CD4-positive, alpha-beta T cell (primary cell): ENCODE measurements at places on chromosomes 6 and 20. TPM values are rescaled to one million over a fixed set of nuclear protein-coding genes. Genes with fewer than 3 reads are reported as not detected.
A peak's percentile ranks its signal among the peaks of the same experiment; 100 is the strongest.

The BMP7 gene
- total RNA-seq, result not detected

The DYNLT2 gene
- total RNA-seq, result 4.3 TPM

The PRSS16 gene
- total RNA-seq, result 0.98 TPM

The HAO1 gene
- total RNA-seq, result not detected

The NR2E1 gene
- total RNA-seq, result not detected

The LY6G5C gene
- total RNA-seq, result 0.49 TPM

The SOD2 gene
- total RNA-seq, result 182 TPM

The GTSF1L gene
- total RNA-seq, result not detected

The NFS1 gene
- total RNA-seq, result 10.6 TPM

The ATG5 gene
- total RNA-seq, result 19.4 TPM

DNA sequence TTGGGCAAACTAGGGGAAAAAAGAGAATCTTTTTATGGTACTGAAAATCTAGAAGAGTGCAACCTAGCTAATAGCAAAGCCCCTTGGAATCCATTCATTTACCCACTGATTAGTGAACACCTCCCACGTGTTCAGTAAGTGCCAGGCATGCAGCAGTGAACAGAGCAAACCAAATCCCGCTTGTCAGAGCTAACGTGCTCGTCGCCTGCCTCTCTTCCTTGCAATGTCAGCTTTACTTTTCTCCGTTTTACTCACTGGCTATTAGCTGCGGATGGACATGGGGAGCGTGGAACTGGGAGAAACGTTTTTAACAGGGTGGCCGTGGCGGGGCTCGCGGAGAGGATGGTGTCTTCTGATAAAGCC is 120.4 kb downstream of the SYNDIG1 start:
- DNase-seq, result no peak

- no peak for DNase-seq
Observed at GRCh38 chr6:3022765-3023662, 23.3 kb downstream of the NQO2 start.

GRCh38 chr6:54579011-54579410 is 267.6 kb upstream of the FAM83B start:
- DNase-seq, result no peak

- no peak for DNase-seq
Observed at GRCh38 chr6:136415351-136416007, 125.8 kb upstream of the BCLAF1 start.

DNA sequence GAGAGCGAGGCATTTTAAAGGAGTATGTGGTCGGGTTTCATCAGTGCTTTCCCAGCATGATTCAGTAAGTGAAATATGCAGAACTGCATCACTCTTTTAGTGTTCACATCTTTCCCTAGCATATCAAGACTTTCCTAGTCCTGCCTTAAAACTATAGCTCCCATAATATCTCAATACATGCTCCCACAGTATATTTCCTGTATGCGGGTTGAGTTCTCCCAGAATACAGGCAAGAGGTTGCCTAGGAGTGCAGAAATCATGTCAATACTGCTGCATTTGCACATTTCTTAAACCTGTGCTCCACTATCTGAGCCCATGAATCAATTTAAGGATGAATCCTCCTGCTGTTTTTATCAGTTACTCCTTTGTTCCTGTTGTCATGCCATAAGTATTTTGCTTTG is 386.6 kb upstream of the SLC35B3 start:
- DNase-seq, result no peak

DNA sequence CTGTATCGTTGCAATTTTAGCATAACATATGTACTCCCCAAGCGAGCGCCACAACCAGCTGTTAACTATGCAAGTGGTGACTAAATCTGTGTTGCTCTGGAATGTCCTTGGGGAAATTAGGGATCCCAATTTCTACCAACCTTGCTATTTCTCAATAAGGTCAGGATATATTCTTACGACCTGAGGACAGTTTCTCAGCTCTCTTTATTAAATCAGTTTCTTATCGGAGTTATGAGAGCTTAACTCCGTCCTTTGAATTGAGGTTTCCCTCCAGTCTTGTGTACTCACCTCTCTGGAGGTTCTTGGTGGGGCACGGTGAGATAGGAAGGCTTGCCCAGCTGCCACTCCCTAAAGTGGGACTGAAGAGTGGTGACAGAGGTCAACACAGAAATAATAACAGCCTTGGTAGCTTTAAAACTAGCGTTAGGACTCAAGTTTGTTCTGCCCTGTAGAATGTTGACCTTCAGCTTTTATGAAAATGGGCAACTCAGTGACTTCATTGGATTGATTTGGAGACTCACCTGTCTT is 694 bp downstream of the MRPS18B start:
- DNase-seq, result no peak

DNA sequence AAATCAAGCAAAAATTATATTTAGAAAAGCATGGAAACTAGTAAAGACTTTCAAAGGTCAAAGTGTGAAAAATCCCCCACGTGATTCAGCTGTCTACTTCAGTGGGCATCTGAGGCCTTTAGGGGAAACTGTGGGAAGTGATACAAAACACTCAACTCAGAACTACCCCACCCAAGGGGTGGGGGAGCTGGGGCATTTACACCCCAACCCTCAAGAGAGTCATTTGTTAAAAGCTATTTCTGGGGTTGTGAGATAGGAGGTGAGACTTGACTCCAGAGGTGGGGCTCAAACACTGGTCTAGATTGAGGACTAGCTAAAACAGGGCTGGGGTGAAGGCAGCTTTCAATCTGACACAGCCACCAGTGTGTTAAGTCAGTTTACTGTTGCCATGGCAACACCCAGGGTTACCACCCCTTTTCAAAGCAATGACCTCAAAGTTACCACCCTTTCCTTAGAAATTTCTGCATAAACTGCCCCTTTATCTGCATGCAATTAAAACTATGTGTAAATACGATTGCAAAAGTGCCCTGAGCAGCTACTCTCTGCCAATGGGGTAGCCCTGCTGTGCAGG is 9.9 kb upstream of the GTSF1L start:
- DNase-seq, result no peak

DNA sequence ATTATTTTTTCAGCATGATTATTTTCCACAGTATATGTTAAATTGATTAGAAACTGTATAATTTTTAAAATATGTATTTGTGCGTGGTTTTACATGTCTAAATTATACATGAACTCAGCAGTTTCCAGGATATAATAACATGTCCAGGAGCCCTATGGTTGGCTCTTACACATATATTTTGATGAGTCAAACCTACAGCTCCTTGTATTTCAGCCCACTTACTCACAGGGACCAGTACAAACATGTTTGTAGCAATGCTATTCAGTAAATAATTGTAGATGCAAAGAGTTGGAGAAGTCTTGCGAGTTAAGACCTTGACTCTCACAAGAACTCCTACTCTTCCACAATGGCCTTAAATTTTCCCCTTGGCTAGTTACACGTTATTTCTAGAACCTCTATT is 107.2 kb upstream of the SASH1 start:
- no peak for DNase-seq

- DNase-seq, result no peak
Observed at GRCh38 chr6:165662041-165662748, 846 bp downstream of the PDE10A start.

- no peak for DNase-seq
Observed at GRCh38 chr6:137136065-137136464, 37.4 kb downstream of the IL22RA2 start.

DNA sequence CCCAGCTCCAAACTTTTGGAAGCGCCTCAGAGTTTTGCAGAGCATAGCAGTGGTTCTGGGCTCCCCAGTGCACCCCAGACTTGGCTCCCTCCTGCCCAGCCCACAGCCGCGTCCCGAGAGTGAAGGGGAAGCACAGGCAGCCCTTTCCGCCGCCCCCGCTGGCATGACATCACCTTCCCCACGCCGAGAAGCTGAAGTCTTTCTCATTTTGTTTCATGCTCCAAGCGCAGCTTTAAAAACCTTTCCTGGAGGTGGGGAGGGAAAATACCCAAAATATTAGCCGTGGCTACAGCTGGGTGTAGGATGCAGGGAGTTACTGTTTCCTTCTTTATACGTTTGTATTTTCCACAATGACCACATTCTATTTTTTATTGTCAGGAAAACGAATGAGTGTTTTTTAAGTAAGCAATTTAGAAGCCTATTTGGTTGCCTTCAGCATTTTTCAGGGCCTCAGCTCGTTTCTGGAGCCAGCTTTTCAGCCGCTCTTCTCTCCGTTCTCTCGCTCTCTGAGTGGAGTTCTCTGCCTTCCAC is 72.9 kb downstream of the SNX5 start:
- DNase-seq, result peak; percentile 29

- no peak for DNase-seq
Observed at GRCh38 chr6:157600807-157601206, 219.8 kb downstream of the ZDHHC14 start.

DNA sequence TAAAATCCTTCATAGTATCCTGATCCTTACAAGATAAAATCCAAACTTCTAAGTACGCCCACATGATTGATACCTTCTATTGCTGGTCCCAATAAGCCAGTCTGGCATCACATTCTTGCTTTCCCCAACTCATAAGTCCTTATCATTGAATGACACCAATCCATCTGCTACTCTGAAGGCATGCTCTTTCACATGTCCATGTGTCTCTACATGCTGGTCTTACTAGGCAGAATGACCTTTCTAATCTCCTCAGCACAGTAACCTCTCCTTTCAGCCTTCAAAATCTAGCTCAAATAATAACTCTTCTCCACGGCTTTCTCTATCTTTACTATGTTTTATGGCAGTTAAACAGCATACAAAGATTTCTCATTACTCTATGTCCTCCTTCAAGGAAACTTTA is 71.1 kb downstream of the ASCC3 start:
- DNase-seq, result no peak

- no peak for DNase-seq
Observed at GRCh38 chr6:123896869-123897268, 93.2 kb downstream of the NKAIN2 start.

DNA sequence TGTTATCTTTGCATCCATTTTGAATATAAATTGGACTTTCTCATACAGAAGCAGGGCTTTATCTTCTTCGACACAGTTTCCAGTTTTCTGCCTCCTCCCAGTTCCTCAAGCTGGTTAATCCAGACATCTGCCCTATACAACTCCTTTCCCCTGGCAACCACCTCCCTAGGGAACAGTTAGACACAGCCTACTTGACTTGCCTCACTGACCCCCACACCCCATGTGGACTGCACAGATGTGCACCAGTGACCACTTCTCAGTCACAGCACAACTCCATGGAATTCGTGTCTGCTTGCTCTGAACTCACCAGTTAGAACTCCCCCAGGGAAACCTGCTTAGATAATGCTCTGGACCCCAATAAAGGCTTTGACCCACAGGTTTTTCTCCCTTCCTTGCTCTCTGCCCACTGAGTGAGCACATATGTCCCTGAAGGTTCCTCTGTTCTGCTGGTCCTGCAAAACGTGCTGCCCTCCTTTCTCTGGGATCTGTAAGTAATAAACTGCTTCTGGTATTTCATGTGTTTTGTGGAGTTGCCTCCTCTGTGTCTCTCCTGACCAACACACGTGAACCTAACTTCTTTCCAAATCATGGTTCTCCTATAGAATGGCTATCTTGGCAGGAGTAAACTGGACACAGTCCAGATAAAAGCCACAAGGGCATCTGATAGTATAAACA is 351.2 kb downstream of the CD83 start:
- no peak for DNase-seq

DNA sequence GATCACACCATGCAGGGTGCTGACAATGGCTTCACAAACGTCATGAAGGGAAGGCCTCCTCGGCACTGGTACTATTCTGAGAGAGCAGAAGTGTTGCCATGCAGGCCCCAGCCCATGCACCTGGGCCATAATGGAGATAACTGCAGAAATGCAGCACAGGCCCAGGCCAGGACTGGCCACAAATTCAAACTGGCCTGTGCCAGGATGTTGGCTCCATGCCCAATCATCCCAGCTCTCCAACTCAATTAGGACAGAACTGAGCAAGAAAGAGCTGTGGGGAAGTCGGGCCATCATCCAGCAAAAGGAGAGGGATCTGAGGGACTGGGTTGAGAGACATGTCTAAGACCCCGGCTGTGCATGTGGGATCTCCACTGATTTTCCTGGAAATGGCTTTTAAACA is 48.9 kb upstream of the SYNDIG1 start:
- DNase-seq, result no peak

- no peak for DNase-seq
Observed at GRCh38 chr20:44133424-44133823, 53.6 kb downstream of the JPH2 start.

DNA sequence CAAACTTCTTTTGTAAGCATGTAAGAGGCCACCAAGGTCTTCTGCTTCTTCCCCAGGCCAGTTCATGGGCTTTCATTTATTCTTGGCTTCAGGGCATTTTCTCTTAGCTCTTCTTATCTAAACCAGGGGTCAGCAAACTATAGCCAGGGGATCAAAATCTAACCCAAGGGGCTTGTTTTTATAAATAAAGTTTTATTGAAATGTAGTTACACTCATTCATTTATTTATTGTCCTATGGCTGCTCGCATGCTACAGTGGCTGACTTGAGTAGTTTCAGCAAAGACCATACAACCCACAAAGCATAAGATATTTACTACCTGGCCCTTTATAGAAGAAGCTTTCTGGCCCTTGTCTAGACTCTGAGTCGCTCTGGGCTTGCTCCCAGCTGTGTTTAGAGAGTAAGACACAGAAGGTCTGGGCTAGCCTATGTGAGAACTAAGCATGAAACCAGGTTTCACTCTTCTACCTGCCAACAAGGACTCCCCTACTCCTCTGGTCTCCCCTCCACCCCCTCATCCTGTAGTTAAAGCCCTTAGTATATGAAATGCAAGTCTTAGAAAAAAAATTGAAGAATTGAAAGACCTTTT is 43.2 kb downstream of the KHDC1L start:
- no peak for DNase-seq

- DNase-seq, result peak; percentile 78
Observed at GRCh38 chr20:5845681-5846615, 95.7 kb downstream of the SHLD1 start.

- DNase-seq, result peak; percentile 10
Observed at GRCh38 chr20:19995220-19995863, 21.8 kb upstream of the NAA20 start.

GRCh38 chr20:48019940-48020339 is 234.7 kb upstream of the SULF2 start:
- DNase-seq, result no peak

- no peak for DNase-seq
Observed at GRCh38 chr20:33866398-33867100, 55.4 kb downstream of the CHMP4B start.
